ENCODE measurements at places on chromosomes 2 and 18.
A peak's percentile ranks its signal among the peaks of the same experiment; 100 is the strongest.

DNA sequence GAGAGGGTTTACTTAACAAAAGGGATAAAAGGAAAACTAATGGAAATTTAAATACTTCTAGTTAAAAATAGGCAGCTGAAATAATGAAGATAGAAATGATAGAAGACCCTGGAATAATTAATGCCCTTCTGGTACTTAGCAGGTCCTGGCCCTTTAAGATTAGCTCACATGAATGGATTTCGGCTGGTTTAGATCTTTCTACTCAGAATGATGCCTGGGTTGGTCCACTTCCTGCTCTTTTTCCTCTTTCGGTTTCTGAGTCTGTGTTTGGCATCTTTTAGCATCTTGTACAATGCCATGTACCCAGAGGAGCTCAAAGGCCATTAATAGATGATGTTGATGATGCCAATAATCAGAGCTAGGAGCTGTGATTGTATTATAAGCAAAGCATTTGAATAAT is 290.5 kb downstream of the CLIP4 start:
- no peak for DNase-seq

GRCh38 chr2:219124381-219125110 is 36.1 kb downstream of the NHEJ1 start:
- peak; percentile 20 for DNase-seq

DNA sequence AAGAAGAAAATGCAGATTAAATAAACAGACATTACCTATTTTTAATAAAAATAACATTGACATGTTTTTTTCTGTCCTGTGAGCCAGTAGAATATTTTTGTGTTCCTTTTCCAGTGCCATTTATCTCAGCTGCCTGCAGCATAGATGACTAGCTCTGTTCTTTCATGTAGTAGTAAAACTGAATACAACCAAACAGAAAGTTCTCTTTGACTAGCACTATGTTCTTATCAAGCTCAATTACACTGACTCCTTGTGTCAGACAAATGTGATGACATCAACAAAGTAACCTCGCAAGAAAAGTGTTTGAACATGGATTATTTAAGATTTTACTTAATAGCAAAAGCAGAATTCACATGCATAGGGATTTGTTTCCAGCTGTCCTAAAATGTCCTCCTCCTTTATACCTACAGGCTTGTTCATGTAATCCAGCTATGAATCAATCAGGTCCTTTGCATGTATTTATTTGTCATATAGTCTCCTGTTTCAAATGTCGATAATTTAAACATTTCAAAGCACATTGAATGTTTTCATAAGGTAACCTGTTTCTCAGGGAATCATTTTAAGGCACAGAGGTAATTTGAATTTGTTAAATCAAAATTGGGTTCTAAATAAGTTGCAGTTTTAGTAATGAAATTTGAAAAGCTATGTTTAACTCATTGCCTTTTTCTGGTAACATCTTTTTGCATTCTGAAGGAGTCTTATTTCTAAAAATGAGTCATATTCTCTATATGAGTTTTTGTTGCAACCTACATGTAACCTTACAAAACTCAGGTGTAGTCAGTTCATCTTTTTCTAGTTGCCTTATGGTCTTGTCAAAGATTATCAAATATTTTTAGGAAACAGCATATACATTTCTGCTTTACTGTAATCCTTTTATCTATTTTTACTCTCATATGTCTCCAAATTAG is 215.3 kb upstream of the GULP1 start:
- DNase-seq = peak; percentile 43

- DNase-seq = peak; percentile 27
Measured at GRCh38 chr18:45252474-45252873, 362.8 kb upstream of the SLC14A2 start.

DNA sequence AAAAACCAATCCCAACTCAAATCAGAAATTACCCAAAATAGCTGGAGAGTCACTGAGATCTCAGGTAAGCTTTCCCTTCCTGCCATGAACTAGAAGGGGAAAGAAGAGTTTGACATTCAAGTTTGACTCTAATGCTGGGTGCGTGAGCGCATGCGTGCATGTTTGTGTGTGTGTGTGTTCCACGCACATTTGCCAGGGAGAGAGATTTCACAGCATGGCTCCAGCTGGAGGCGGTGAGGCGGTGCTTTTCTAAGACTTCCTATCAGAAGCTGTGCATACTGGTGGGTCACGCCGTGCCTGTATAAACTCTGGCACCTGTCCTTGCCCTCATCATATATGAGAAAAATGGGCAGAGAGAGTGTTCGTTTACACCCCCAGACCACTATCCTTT is 116.2 kb downstream of the MSH2 start:
- DNase-seq = no peak

- DNase-seq = no peak
Measured at GRCh38 chr2:37847792-37848191, 77.3 kb upstream of the RMDN2 start.

- no peak for DNase-seq
Measured at GRCh38 chr2:142918624-142919023, 41.2 kb downstream of the KYNU start.

Data from activated CD4-positive, alpha-beta T cell treated with anti-CD3 and anti-CD28 coated beads, Interleukin-10, Interleukin-2, amounts not matched to agents 100 ng/mL and 50 ng/mL, durations not matched to agents 16 hours and 8 hours (primary cell).